ENCODE measurements at places on chromosomes 7 and 10.

DNA sequence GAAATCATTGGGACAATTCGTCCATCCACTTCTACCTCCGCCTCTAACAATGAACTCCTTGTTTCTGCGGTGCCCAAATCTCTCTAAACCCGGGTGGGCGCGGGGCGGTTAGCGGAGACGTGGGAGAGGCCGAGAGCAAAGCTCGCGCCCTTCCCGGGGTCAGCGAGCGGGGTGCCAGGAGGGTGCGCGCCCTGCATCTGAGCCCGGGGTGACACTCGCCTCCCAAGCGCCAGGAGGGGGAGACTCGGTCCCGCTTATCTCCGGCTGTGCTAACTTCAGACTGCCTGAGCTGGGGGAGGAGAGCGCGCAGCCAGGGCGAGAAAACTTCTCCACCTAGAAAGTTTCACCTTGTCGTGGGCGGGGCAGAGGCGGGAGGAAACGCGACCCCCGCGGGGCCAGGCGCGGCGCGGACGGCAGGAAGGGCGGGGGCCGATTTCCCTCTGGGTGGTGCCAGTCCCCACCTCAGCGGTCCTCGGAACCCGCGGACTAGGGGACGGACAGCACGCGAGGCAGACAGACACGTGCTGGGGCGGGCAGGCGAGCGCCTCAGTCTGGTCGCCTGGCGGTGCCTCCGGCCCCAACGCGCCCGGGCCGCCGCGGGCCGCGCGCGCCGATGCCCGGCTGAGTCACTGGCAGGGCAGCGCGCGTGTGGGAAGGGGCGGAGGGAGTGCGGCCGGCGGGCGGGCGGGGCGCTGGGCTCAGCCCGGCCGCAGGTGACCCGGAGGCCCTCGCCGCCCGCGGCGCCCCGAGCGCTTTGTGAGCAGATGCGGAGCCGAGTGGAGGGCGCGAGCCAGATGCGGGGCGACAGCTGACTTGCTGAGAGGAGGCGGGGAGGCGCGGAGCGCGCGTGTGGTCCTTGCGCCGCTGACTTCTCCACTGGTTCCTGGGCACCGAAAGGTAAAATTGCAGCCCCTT lies at the start of gene MET:
Gene MET (plus strand): TSS at position 516 of the 915 bp plus-strand sequence. CDS start 26,889 bp downstream, outside the sequence.
- DNase-seq, result peak; percentile 63

DNA sequence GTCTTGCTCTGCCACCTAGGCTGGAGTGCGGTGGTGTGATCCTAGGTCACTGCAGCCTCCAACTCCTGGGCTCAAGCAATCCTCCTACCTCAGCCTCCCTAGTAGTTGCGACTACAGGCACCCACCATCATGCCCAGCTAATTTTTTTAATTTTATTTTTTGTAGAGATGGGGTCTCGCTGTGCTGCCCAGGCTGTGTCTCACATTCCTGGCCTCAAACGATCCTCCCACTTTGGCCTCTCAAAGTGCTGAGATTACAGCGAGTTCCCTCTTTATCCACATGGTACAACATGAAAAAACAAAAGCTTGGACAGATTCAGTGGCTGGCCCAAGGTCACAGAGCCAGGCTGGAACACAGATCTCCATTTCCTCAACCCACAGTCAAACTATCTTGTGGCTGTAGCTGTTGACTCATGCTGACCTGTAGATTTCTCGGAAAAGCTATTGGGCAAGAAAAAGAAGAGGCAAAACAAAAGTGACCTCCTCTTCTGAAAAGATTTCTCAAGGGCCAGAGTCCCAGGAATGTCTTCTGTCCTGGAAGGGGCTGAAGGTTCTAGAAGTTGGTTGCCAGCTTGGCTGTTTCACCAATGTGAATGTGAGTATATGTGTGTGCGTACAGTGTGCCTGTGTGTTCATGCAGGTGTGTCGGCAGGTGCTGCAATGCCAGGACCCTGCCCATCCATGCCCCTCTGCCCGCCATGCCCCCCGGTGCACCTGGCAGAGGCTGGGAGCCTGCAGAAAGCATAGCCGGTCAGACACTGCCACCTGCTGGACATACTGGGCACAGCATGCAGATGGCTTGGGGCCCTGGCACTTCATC lies 28.4 kb downstream of the TMEM130 start:
- peak; percentile 80 for DNase-seq

DNA sequence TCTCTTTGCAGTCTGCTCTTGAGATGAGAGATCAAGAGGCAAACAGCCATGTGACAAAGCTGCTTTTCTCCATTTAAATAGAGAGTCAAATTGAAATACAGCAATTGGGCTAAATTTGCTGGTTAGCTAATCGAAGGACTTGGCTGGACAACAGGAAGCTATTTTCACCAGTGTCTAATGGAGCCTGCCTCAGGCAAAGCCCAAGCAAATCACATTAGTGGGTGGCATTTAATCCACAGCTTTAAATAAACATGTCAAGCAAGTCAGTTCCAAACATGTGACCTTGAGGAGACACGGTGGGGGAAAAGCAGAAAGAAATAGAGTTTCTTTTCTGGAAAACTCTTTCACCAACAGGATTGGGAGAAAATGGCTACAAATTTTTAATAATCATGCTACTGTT lies 180.5 kb upstream of the AOAH start:
- DNase-seq, result no peak

DNA sequence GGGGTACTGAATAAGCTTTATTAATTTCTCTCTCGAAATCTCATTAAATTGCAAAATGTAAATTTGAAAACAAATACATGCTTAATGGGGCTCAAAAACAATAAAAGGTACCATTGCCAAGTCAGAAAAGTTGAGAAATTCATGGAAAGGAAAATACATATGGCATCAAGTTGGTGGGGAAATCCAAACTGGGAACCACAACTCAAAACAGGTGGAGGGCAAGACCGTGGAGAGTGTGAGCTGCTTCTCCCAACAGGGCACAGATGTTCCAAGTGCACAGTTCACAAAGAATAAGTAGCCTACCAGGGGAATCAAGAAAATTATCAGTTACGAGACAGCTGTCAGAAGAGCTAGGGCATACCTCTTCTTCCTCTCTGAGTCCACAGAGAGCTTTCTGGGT lies 26.6 kb downstream of the MKX start:
- DNase-seq, result no peak

- DNase-seq, result no peak
Observed at GRCh38 chr10:89644691-89644966, 413 bp downstream of the PANK1 start.

GRCh38 chr7:86964973-86965726 lies 94.3 kb downstream of the ELAPOR2 start:
- no peak for DNase-seq
